Thoracic aorta (tissue), 2 donors: ENCODE measurements at places on chromosomes 2 and 18. TPM values are rescaled to one million over a fixed set of nuclear protein-coding genes. Genes with fewer than 3 reads are reported as not detected.

Gene TRIM43B
- not detected for total RNA-seq

Gene BBS5
- total RNA-seq: 21.1 TPM

Gene PTPRM
- total RNA-seq: 102 TPM

Gene SLC9A4
- 1.4 TPM for total RNA-seq

Gene B3GNT7
- total RNA-seq: 11.4 TPM

GRCh38 chr2:240704651-240705050, 13.0 kb downstream of the AQP12A start:
- DNase-seq: no peak

DNA sequence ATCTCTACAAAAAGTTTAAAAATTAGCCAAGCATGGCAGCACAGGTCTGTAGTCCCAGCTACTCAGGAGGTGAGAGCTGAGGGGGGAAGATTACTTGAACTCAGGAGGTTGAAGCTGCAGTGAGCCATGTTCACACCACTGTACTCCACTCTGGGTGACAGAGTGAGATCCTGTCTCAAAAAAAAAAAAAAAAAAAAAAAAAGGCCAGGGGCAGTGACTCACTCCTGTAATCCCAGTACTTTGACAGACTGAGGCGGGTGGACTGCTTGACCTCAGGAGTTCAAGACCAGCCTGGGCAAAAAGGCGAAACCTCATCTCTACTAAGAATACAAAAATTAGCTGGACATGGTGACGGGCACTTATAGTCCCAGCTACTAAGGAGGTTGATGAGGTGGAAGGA, 37.0 kb downstream of the PUM2 start:
- DNase-seq: no peak

DNA sequence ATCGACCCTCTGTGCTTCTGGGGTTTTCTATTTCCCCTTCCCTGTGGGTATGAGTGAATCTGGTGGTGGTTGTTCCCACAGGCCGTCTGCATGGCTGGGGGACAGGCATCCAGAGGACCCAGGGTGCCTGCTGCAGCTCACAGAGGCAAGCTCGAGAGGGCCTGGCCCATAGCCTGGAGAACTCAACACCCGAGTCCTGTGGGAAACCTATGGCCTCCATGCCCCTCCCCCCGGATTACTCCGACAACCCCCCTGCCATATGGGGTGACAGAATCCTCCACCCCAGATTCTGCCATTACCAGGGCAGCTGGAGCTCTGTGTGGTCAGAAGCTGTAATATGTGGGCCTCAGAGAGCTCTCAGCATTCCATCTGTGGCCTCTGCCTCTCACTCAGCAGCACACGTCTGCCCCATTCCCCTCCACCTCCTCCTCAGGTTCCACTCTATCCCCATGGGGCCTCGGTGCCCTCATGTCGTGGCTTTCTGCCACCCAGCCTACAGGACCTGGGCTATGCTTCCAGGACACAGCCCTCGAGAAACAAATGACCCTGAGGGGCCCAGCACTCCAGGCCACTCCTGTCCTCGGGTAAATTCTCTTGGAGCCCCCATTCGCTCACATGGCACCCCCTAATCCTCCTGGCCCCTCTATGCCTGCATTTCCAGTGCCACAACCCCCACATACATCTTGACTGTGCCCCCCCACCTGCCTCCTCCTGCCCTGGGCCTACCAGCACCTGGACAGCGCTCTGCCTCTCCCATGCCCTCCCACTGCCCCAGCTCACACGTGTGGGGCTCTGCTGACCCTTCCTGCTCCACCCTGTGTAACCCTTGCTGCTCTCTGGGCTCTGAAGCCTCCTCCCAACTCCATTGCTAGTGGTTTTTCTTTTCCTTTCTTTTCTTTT, 3.6 kb downstream of the MZT2A start:
- DNase-seq: no peak

DNA sequence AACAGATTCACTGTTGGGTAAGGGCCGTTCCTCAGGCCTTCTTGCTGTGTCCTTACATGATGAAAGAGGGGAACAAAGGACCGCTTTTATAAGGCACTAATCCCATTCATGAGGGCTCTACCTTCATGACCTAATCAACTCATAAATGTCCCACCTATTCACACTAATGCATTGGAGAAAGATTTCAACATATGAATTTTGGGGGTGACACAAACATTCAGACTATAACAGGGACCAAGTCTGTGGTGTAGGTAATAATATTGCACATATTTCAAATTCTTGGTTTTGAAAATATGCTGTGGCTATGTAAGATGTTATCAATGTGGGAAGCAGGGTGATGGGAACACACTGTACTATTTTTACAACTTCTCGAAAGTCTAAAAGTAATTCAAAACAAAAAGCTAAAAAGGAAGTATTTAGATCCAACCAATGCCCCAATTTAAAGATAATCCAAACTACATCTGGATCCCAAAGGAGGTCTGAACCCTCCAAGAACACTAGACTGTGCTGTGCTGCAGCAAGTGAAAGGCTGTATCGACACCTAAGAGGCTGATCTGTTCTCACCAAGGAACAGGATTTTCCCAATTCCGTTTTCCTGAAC, 82.4 kb upstream of the TGIF1 start:
- DNase-seq: no peak

GRCh38 chr2:237879058-237879430, 19.6 kb downstream of the RAMP1 start:
- no peak for DNase-seq

GRCh38 chr2:883260-883802, 67.3 kb upstream of the SNTG2 start:
- no peak for DNase-seq

GRCh38 chr2:101534149-101534611, 59.3 kb upstream of the RFX8 start:
- no peak for DNase-seq

DNA sequence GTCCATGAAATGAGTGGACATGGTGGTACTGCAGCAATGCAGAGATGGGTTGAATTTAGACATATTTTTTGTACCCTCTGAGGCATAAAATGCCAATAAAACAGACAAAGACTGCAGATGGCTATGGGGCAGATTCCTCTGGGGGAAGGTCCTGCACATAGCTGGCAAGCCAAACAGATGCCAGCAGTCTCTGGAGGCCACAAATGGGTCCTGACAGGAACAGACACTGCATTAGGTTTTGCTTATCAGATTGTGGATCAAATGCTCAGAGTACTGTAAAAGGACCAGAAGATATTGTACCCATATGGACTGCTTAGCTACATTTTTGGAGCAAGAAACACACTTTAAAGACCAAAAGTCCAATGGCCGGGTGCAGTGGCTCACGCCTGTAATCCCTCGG, 40.9 kb upstream of the ORC2 start:
- no peak for DNase-seq

DNA sequence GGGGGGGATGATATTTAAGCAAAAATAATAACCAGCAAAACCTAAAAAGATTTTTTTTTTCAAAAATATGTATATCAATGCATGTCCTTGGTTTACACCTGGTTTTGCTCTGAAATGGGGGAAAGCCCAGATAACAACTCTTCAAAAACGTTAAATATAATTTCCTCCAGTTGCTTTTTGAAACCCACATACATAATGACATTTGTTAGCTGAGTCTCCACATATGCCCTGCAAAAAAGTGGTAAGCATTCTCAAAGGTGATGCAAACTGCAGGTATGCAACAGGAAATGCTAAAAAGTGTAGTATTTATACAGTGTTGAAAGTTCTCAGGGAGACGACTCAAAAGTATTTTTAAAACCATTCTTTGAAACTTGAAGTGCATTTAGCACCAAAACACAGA, 258.6 kb downstream of the ZEB2 start:
- no peak for DNase-seq

GRCh38 chr2:18218160-18218933, 339.9 kb downstream of the KCNS3 start:
- DNase-seq: no peak
